ENCODE measurements at places on chromosomes 5 and 9.

DNA sequence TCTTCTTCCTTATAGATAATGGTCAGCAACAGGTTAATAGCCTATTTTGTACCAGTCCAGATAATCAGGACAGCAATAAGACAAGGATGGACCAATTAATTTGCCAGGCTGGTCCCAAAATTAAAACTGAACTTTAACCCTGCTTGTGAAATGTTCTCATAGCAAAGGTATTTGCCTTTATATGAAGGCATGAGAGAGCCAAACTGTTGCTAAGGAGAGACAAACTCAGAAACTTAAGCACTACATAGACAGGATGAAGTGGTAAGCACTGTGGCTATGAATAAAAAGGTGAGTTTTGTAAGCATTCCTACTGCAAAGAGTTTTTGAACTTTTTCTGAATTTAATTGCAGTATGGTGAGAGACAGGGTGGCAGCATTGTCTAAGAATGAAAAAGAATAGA is 174.7 kb upstream of the PPP1R2B start:
- no peak for DNase-seq

- no peak for DNase-seq
Measured at GRCh38 chr5:77642738-77643653, 4.5 kb upstream of the OTP start.

- DNase-seq = peak; percentile 81
Measured at GRCh38 chr5:151081431-151082281, 822 bp upstream of the TNIP1 start.

- no peak for DNase-seq
Measured at GRCh38 chr5:24566933-24567332, 77.8 kb downstream of the CDH10 start.

DNA sequence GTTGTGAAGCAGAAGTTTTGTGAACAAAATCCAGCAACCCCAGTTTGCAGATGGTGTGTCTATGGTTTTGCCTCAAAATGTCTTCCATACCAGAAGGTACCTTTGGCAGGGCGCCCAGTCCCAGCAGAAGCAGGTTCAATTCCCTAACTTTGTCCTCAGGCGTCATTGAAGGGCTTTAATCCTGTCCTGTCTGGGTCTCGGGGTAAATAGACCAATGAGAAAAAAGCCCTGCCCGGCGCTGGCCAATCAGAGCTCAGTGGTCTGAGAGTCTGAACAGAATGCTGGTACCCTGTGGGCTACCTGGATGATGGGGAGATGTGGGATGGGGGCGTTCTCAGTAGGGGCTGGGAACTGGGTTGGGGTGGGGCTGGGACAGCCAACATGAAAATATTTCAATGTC is 6.2 kb upstream of the ST6GALNAC4 start:
- no peak for DNase-seq

DNA sequence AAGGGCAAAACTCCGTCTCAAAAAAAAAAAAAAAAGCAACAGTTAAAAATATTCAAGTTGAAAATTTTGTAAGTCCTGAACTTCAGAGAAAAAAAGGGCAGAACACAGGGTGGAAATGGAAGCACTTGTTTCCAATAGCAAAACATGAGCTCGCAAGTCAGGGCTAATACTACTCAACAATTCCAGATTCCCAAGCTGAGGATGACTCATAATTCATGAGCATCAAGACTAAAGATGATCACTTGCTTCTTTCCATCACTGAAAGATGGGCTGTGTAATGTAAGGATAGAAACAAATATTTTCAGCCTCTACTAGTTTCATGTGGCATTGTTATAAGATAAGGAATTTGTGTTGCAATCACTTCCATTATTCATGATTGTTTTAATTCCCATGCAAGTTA is 33.5 kb upstream of the FST start:
- no peak for DNase-seq

- DNase-seq = no peak
Measured at GRCh38 chr5:150052226-150052955, 34.0 kb downstream of the CSF1R start.

DNA sequence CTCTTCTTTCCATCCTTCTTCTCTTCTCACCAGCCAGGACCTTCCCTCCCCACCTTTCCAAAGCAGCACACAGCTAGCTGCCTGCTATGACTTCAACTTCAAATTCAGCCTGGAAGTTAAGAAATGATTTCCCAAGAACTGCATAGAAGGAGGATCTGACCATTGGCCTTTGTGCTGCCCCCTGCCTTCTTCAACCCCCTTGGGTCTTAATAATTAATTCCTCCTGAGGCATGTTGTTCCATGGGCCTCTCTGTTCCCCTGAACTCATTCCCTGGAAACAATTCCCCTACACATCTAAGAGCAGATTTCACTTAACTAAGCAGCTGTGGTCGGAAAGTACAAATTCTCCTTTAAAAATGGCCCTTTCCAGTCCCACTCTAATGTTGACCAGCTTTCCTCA is 62.4 kb downstream of the ADAMTS12 start:
- no peak for DNase-seq

DNA sequence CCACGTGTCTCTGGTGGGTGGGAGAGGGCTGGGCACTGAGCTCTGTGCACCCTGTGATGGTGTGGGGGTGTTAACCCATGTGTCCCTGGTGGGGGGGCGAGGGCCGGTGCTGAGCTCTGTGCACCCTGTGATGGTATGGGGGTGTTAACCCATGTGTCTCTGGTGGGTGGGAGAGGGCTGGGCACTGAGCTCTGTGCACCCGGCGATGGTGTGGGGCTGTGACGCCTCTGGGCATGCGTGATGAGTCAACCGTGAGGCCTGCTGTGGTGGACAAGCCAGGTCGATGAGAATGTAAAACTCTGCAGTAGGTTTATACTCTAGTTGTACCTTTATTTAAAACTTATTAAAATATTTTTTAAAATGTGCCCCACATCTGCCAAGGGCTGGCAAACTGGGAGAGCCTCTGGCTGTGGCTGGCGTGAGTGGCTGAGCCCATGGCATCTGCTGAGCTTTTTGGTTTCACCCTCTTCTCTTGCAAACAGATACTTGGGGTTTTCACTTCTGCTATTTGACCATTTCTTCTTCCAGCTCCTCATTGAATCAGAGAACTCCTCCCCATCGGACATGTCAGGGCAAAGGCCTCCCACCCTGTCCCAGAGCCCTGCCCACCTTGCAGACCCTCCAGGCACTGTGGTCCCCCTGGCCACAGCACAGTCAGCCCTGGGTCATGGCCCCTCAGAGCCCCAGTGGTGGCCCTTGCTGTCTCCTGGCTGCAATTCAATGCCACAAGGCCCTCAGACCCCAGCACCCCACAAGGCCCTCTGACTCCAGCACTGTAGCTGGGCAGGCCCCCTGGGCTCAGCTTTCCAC is 18.5 kb upstream of the EXOC3 start:
- no peak for DNase-seq

- DNase-seq = no peak
Measured at GRCh38 chr5:64690104-64690416, 243 bp upstream of the SHISAL2B start.

- peak; percentile 66 for DNase-seq
Measured at GRCh38 chr9:129416821-129417539, 203.9 kb downstream of the C9orf50 start.

DNA sequence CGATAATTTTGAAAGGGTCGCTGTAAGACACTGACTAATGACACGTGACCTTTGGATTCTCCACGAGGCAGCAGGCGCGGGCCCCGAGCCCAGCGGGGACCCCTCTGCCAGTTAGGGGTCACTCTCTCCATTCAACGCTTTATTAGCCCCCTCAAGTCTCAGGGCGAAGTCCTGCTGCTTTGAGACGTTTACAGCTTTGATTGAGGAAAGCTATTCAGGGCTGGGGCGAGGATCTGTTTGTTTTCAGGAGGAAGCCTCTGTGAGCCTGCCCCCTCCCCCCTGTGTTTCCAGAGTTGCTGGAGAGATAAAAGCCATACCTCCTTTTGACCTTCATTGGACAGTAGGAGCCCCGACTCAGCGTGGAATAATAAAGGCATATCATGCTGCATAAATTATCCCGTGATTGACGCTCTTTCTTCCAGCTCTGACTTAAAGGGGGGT is 31.4 kb upstream of the MSX2 start:
- DNase-seq = no peak

GRCh38 chr5:107567901-107568671 is 102.7 kb downstream of the EFNA5 start:
- DNase-seq = no peak

- no peak for DNase-seq
Measured at GRCh38 chr9:106077731-106078130, 383.4 kb downstream of the TMEM38B start.
